ENCODE measurements at places on chromosomes 5 and 9.

DNA sequence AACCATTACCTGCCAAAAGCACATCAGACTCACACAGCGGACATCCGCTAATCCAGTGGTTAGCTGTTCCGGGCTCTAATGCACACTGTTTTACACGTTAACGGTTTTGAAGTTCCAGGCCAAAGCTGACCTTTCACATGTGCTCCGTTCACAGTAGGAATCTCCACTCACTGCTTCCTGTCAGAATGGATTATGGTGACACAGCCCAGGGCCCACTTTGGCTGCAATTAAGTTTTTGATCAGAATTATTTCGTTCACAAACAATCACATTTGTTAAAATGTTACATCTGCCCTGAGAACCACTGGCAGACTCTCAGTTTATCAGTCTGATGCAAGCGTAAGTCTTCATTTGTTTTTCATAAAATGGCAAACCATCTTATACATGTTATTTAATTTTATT lies 30.2 kb upstream of the CATSPER3 start:
- DNase-seq, result no peak

DNA sequence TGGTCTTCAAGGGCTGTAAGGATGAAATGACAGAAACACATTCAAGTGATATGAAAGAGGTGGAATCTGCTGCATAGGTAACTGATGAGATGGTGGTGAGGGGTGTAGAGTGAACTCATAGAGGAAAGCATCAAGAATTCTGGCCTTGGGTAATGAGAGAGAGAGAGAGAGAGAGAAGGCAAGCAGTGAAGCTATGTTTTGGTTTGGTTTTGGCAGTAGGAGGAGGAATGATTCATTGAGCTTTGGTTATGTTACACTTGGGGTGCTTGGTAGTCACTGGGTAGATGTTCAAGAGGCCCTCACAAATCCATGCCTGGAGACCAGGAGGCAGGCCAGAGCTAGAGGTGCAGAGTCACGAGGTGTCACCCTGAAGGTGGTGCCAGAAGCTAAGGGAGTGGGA lies 89.5 kb downstream of the EGFLAM start:
- no peak for DNase-seq

- DNase-seq, result no peak
These were observed 21.8 kb downstream of the ENTREP1 start for GRCh38 chr9:69346596-69347390.

DNA sequence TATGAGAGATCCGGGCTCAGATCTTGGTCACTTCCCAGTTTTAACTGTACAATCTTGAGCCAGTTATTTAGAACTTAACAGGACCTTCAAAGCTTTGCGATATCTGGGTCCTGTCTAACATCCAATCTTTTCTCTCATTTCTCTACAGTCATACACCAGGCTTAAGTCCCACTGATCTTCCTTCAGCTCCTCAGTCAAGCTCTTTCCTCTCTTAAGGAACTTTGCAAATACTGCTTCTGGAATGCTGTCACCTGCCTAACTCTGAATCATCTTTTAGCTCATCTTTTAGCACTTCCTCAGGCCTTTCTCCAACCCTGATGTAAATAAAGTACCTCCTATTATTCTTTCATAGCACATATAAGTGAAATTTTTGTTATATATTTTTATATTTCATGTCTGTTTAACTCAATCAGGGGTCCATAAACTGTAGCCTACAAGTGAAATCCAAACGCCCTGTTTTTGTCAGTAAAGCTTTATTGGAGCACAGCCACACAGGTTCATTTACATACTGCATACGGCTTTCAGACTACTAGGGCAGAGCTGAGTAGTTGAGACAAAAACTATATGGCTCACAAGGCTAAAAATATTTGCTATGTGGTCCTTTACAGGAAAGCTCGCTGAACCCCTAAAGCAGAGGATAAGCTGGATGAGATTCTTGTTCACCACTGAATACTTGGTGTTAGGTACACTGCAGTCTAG lies 63.5 kb downstream of the MEF2C start:
- DNase-seq, result no peak

DNA sequence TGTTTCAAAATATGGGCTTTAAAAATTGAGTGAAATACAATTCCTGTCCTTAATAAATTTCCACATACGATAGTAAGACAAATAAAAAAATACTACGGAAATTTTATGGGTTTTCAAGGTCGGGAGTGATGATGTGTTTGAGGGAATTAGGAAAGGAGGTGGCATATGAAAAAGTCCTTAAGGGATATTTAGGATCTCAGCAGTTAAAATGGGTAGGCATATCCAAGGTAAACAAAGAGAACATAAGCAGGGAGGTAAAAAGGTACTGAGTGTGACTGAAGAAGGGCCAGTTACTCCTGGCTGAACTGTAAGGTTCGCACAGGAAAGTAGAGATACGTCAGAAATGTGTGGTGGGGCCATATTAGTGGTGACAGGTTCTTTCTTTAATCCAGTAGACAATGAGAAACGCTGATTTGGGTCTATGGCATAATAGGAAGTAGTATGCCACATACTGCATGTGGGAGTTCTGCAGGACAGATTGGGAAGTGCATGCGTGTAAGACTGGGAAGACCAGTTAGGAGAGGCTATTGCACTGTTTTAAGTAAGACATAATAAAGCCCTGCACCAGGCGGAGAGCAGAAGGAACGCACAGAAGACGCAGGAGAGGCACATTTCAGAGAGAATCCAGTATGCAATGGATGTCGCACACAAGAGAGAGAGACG lies 937 bp upstream of the HMGCR start:
- no peak for DNase-seq

GRCh38 chr5:131316026-131316425 lies 52.2 kb downstream of the CDC42SE2 start:
- no peak for DNase-seq

GRCh38 chr5:40514976-40515375 lies 164.7 kb upstream of the PTGER4 start:
- no peak for DNase-seq

DNA sequence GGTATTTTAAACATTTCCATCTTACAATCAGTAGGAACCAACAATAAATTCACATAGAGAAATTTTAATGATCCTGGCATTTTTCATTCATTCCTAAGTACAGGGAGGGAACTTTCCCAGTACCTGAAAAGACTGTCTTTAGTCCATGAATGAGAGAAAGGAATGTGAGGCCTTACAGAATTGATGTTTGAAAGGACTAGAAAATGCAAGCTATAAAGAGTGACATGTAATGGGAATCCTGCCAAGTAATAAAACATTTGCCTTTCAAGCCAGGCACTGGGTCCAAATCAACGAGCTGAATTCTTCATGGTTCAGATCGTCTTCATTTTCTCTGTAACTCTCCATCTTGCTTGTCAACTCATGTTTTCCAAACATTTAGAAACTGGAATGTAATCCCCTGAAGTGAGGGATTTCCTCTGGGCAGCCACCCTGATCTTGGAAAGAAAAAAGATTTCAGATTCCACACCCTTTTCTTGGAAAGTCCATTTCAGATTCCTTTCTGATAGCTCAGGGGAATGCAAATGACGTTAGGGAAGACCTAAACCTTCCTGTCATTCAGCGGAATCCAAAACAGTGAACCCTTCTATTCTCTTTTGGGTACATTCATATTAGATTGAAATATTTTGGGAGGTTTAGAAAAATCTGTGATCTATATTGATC lies 315.8 kb downstream of the SH3GL2 start:
- no peak for DNase-seq

DNA sequence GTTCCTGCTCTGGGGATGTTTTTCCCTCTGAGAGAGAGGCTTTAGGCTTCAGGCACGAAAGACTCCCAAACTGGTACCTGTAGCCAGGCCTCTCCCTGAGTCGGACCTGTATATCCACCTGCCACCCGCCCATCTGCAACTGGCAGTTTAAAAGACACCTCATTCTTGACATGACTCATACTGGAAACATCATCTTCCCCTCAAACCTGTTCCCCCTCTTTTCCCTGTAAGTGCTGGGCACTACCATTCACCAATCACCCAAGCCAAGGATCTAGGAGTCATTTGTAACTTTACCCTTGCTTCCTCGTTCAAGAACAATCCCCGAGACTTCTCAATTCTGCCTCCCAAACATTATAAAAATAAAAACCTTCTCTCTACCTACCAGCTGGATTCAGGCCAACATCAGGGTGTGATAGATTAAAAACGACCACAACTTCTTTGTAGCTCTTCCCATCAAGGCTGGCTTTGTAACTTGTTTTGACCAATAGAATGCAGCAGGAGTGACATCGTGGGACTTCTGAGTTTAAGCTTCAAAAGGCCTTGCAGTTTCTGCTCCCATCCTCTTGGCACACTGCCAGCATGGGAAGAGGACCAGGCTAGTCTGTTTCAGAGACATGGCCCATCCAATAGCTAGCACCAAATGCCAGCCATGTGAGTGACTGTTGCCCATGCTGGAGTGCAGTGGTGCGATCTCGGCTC lies 1.8 kb upstream of the WDR31 start:
- peak; percentile 24 for DNase-seq

- no peak for DNase-seq
These were observed 59.4 kb upstream of the BASP1 start for GRCh38 chr5:17157916-17158529.

DNA sequence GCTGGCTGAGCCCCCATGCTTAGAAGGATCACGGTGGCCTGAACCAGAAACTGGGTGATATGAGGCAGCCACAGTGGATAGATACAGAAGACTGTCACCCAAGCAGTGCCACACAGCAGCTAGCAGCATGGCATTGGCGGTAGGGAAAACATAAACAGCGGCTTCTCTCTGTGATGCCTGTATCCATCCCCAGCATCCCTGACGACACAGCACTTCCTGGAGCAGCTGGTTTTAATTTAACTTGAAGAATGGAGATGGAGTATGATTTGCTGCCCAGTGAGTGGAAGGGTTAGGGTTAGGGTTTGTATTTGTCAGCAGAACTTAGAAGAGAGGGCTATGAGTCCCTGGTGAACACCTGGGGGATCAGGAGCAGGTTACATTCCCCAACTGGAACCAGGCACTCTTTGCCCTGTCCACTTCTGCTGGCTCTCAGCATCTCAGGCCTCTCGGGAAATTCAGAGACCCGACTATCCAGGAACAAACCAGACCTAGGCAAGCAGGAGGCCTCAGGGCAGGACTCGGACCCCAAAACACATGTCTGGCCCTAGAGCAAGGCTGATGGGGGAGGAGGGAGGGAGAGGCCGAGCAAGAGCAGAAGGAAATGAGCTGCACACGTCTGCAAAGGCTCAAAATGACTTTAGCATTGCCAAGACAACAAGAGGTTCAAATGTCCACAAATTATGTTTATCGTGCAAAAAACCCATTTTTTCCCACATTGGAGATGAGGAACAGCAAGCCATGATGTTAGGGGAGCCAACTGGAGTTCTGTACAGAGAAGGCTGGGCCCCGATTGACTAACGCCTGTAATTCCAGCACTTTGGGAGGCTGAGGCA lies 6.5 kb upstream of the GGTA1 start:
- DNase-seq, result no peak

- DNase-seq, result no peak
These were observed 26.6 kb upstream of the C9orf72 start for GRCh38 chr9:27599870-27600238.

DNA sequence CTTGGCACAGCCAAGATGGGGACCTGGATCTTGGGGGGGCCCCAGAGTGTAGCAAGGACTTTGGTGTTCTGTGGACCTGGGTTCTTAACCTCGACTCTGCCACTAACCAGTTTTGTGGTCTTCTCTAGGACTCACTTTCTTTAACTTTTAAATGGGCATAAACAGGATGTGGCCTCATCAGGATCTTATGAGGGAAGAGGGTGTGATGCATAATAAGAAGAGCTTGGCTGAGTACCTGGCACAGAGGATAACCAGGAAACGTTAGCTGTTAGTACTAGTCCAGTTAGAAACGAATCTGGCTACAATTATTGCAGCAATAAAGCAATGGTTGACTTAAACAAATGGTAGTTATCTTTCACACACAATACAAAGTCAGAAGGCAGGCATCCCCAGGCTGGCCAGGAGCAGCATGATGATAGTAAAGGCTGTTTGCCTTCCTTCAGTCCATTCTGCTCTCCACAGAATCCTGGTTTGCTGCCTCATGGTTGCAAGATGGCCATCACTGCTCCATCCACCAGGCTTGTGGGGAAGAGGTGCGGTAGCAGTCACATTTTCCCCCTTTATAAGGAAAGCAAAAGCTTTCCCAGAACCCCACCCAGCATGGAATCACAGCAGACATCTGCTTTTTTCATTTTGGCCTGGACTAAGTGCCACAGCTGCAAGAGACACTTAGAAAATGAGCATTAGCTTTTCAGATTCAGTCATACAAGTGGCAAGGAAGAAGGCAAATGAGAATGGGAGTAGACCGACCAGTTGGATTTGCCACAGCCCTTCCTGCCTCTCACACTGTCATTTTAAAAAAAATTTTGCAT lies 225.0 kb downstream of the AOPEP start:
- DNase-seq, result peak; percentile 21

- no peak for DNase-seq
These were observed 64.7 kb downstream of the BARX1 start for GRCh38 chr9:93890436-93890935.

DNA sequence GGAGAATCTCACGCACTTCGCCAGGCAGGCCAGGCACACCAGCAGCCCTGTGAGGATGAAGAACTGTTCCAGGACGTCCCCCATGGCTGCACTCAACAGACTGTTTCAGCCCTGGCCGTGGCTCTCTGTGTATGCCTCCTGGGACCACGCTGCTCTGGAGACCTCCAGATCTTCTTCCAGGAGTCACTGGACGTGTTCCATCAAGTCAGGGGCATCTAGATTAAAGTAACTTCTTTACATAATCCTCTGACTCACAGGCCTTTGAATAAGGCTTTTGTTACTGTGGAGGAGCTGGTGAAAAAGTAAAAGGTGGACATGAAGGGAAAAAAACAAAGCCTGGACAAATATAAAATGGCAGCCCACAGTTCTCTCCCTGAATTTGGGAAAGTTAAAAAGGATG lies at the start of gene HSD17B3:
TSS of gene HSD17B3 (minus strand) at position 156 of the 400 bp plus-strand sequence. CDS start at position 84, 72 bp downstream.
- DNase-seq, result no peak

DNA sequence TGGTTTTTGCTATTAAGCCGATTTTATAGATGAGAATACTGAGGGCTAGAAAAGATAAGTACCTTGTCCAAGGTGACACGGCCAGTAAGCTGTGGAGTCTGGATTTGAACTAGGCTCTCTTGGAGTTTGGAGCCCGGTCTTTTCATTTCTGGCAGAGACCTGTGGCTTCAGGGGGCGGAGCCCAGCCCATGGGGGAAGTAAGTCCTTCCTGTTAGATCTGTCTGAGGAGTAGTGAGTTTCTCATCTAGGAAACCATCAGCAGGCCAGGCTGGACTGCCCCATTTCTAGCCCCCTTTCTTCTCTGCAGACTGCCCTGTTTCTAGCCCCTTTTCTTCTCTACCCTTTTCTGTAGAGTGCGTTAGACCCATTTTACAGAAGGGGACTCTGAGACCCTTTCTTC lies 521 bp upstream of the PTGS1 start:
- no peak for DNase-seq

GRCh38 chr5:98975682-98976407 lies 47.0 kb upstream of the CHD1 start:
- DNase-seq, result no peak

GRCh38 chr5:37121027-37121426 lies 128.1 kb downstream of the CPLANE1 start:
- DNase-seq, result no peak

Data from activated CD8-positive, alpha-beta T cell treated with anti-CD3 and anti-CD28 coated beads for 36 hours (primary cell).